Activated naive CD8-positive, alpha-beta T cell treated with anti-CD3 and anti-CD28 coated beads for 36 hours (primary cell): ENCODE measurements at places on chromosomes 2 and 18. TPM values are rescaled to one million over a fixed set of nuclear protein-coding genes. Genes with fewer than 3 reads are reported as not detected.

Gene RBBP8
- total RNA-seq, result 85.3 TPM

Gene EPHA4
- 0.47 TPM for total RNA-seq

Gene C1QL2
- total RNA-seq, result not detected

Gene AGXT
- not detected for total RNA-seq

Gene RAB17
- 0.40 TPM for total RNA-seq

Gene TMEM17
- total RNA-seq, result 0.25 TPM

Gene AQP12B
- not detected for total RNA-seq

Gene CYP27C1
- total RNA-seq, result not detected

Gene TLX2
- total RNA-seq, result 0.12 TPM

Gene CHN1
- total RNA-seq, result 18.6 TPM

Gene TTC21B
- 21.3 TPM for total RNA-seq

Gene CD28
- 84.0 TPM for total RNA-seq

Gene MYO1B
- 35.0 TPM for total RNA-seq

Gene IL1RL2
- total RNA-seq, result 0.25 TPM

Gene GPR17
- total RNA-seq, result not detected

Gene CHRNG
- total RNA-seq, result not detected

Gene LIMS4
- 0.82 TPM for total RNA-seq

Gene MC5R
- not detected for total RNA-seq

Gene SLC38A11
- not detected for total RNA-seq

Gene ANKRD23
- total RNA-seq, result 2.7 TPM

Gene SP5
- not detected for total RNA-seq

Gene CYBRD1
- total RNA-seq, result 0.52 TPM

Gene COBLL1
- total RNA-seq, result 0.28 TPM

Gene EIF2AK3
- total RNA-seq, result 10.6 TPM

Gene PDE11A
- total RNA-seq, result not detected

Gene PSMA8
- total RNA-seq, result 3.3 TPM

Gene CCDC150
- 7.5 TPM for total RNA-seq

Gene UGT1A7
- total RNA-seq, result not detected

Gene SLC16A14
- total RNA-seq, result 1.2 TPM

Gene LYG2
- total RNA-seq, result not detected

Gene CGREF1
- total RNA-seq, result 8.8 TPM

Gene REG3A
- total RNA-seq, result not detected

Gene DLX1
- total RNA-seq, result not detected

Gene DCDC2C
- total RNA-seq, result not detected

Gene MAPK4
- total RNA-seq, result not detected
